ENCODE measurements at places on chromosomes 7 and 10.

- no peak for DNase-seq
Observed at GRCh38 chr7:141649137-141649864, 52.7 kb downstream of the DENND11 start.

GRCh38 chr7:44461387-44461786 lies 29.1 kb downstream of the NUDCD3 start:
- DNase-seq: no peak

DNA sequence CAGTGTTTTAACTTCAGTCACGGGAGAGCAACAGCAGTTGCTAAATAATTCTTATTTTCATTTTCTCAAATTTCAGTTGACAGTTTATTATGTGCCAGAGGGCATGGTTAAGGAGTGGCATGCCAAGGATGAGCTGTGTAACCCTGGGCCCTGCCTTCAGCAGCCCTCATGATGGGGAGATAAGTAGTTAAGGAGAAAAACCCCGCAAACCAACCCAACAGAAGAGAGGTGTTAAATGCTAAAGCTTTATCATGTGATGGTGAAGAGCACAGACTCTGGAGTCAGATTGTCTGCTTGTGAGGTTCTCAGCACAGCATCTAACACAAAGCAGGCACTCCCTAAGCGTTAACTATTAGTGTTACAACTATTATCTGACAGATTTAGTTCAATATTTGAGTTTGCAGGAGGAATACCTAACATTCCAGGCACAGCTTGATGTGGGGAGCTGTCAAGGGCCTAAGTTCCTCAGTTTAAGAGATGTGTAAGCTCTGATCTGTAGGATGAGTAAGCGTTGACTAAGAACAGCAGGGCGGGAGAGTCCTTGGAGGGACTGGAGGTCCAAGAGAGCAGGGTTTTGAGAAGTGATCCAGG lies 29.6 kb downstream of the STAM start:
- DNase-seq: no peak

DNA sequence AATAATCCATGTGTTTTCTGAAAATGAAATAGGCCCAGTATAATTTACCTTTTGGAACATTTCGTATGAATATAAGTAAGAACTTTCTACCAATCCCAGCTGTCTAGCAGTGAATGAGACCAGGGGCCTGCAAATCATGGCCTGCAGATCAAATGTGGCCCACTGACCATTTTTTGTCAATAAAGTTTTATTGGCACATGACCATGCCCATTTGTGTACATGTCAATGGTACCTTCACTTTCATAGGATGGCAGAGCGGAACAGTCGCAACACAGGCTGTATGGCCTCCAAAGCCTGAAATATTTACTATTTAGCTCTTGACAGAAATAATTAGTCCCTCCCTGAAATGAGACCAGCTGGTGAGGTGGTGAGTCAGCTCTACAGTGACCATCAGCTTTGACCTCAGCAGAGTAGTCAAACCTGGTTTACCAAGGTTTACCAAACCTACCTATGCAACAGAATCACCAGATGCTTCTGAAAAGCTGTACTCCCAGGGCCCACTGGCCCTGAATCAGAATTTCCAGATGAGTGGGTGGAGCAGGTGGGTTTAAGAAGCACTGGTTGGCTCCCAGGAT lies 13.8 kb upstream of the C10orf90 start:
- DNase-seq: no peak

- DNase-seq: peak; percentile 75
Observed at GRCh38 chr10:114821293-114821914, at the start of gene FHIP2A. Gene FHIP2A, plus strand, starts transcription at chr10:114821780. Its CDS starts 299 bp downstream, at chr10:114822079.

GRCh38 chr10:102628451-102628911 lies 15.8 kb upstream of the TRIM8 start:
- DNase-seq: peak; percentile 37

- DNase-seq: no peak
Observed at GRCh38 chr7:97671571-97671970, 60.3 kb upstream of the TAC1 start.

GRCh38 chr10:128833671-128834070 lies 633.4 kb upstream of the MGMT start:
- DNase-seq: no peak

DNA sequence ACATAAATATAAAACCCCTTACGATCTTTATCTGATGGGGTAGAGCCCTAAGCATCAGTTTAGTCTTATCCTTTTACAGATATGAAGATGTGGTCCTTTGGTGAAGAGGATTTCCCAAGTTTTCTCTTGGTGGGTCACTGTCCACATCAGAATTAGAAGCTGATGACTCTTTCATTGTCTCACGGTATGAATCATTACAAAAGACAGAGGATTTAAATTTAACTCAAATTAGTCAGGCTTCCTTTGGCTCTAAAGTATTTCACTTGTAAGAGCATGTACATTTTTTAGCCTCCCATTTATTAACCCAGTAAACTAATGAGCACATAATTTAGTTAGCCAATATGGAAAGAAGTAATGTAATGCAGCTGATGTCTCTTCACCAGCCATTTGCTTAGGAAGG lies 49.9 kb upstream of the TMEM26 start:
- no peak for DNase-seq

DNA sequence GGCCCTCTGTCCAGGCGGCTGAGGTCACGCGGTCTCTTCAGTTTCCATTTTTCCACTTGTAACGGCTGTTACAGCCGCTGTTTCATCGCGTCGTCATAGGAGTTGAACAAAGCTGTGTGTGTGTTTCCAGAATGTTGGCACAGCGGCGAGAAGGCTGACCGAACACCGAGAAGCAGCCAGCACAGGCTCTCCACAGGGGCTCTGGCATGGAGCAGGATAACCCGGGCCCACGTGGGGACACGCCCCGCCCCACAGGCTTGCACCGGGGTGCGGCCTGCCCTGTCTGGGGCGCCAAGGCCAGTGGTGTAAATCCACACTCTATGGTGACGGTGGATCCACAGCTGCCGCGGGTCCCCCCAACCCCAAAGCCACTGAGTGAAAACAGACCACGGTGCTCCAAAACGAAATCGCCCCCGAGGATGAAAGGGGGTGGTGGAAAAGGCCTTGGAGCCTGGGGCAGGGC lies 448.2 kb downstream of the DNAJB6 start:
- DNase-seq: no peak

- no peak for DNase-seq
Observed at GRCh38 chr7:84073186-84073875, 121.3 kb downstream of the SEMA3A start.

DNA sequence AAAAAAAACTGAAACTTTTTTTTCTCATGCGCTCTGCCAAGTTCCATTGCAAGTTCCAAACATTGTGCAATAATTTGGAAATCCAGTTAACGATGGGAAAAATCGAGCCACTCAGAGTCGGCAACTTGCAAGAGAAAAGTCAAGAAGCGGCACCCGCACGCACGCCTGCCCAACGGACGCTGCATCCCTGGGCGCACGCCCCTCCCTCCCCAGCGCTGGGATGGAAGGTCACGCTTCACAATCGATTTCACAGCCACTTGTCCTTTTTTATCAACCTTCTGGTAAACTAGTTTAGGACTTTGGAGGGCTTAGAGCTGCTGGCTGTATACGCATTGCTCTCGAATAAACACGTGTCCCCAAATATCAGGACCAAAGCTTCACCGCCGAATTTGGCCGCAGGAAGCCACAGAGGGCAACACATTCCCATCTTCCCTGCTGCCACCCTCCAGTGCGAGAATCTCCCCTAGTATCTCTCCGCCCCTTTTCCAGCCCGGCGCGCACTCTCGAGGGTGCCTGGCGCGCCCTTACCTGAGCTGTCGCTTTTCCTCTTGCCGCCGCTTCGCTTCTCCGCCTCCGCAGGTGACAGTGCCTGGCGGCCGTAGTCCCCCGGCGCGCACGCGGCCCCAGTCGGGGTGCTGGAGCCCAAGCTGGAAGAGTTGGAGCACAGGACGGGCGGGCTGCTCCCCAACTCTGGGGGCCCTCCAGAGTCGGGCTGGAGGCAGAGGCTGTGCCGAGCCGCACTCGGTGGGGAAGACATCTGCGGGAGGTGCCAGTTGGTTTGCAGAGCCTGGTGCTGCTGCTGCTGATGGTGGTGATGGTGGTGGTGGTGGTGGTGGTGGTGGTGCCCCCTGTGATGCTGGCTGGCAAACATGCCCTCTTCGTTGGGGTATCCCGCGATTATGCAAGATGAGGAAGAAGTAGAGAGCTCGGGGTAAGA lies 857 bp downstream of the MEOX2 start:
- DNase-seq: peak; percentile 6

- DNase-seq: peak; percentile 48
Observed at GRCh38 chr10:71285180-71285545, 33.9 kb upstream of the SLC29A3 start.

GRCh38 chr7:132322970-132323369 lies 253.3 kb downstream of the PLXNA4 start:
- no peak for DNase-seq

DNA sequence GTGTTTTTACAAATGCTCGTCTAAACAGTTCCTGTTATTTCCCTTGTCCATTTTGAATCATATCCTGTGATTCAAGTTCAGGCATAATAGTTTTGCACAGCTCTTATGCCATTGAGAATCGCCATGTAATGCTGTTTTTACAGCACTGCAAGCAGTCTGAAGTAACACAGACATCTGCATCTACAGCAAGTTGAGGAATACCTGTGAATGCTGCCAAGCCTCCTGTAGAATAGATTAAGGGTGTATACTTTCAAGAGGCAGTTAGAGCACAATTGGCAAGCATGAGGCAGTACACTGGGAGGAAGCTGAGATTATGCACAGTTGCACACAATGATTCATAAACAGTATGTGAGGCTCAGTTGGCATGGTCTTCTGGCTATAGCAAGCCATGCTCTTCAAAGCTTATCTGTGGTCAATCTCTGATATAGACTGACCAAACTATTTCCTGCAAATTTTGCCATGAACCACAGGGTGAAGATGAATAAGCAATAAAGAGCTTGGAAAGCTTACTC lies 121.9 kb upstream of the AKR1E2 start:
- DNase-seq: no peak

GRCh38 chr10:61735882-61736281 lies 73.2 kb downstream of the CABCOCO1 start:
- DNase-seq: no peak

DNA sequence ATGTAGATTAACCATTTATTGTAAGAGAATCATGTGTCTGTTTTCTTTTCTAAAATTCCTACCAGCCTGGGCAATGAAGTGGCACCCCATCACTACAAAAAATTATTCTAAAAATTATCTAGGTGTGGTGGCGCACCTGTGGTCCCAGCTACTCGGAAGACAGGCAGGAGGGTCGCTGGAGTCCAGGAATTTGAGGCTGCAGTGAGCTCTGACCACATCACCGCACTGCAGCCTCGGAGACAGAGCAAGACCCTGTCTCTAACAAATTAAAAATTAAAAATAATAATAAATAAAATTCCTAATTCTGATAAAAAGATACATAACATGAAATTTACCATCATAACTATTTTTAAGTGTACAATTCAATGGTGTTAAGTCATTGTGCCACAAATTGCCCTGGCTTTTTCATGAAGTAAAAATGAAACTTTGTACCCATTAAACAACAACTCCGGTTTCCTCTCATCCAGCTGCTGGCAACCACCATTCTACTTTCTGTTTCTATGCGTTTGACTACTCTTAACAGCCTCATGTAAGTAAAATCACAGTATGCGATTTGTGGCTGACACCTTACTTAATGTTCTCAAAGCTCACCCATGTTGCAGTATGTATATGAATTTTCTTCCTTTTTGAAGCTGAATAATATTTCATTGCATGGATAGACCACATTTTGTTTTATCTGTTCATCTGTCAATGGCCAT lies 20.6 kb upstream of the USP6NL start:
- no peak for DNase-seq

GRCh38 chr7:49669285-49669684 lies 104.2 kb upstream of the VWC2 start:
- no peak for DNase-seq

DNA sequence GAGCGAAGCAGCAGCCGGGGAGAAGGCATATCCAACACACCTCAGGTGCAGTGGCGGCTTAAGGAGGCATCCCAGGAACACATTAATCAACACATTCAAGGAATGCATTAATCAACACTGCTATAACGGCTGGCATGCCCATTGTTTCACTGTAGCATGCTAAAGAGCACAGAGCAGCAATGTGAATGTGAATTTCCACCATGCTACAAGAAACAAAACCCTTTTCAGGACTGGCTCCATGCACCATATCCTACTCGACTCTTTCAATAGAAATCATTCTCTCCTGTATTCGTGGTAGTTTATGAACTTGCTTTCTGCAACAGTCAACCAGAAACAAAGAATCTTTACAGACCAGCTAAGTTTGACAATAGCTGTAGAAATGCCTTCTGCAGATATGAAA lies 149.0 kb downstream of the NRCAM start:
- DNase-seq: no peak

- peak; percentile 56 for DNase-seq
Observed at GRCh38 chr10:132185601-132186487, 904 bp upstream of the DPYSL4 start.

- DNase-seq: no peak
Observed at GRCh38 chr7:129777993-129778769, 166.7 kb downstream of the NRF1 start.

DNA sequence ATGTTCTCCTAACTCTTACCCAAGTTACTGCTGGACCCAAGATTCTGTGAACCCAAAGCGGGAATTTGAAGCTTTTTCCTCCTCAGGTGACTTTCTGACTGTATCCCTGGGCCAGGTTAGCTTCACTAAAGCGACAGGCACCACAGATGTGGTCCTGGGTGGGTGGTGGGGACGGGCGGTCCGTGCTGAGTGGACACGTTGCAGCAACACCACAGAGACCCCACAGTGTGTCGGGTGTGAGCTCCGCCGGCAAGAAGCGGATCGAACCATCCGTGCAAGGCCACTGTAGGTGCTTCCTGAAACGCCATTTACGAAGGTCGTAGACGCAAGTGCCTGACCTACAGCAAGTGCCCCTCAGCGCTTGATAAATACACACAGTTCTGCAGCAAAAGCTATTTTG lies 325.9 kb downstream of the ADARB2 start:
- DNase-seq: no peak

DNA sequence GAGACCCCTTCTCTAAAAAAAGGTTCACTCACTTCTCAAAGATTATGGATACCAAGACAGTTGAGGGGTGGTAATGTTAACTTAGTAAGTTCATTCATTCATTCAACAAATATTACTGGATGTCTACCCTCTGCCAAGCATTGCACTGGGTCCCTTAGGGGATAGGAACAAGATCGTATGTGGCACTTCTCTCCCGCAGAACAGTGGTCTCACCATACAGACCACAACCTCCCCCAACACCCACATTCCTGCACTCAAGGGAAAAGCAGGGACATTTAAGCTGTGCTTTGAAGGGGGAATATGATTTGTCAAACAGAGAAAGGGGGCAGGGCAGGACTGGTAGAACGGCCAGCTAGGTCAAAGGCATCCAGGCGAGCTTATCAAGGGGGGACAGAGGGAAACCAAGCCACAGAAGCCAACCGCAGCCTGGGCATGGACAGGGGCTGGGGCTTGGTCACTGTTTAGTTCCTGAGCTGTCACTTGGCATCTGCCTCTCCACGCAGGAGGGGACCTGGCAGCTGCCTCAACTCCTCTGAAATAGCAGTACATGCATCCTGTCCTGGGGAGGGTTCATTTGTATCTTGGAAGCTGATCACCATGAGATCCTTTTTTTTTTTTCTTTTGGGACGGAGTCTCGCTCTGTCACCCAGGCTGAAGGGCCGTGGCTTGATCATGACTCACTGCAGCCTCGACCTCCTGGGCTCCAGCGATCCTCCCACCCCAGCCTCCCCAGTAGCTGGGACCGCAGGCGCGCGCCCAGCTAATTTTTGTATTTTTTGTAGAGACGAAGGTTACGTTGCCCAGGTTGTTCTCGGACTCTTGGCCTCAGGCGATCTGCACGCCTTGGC lies 949 bp upstream of the CLIP2 start:
- no peak for DNase-seq
